Upper lobe of left lung (tissue), 6 donors: ENCODE measurements at places on chromosomes 1 and 21.

DNA sequence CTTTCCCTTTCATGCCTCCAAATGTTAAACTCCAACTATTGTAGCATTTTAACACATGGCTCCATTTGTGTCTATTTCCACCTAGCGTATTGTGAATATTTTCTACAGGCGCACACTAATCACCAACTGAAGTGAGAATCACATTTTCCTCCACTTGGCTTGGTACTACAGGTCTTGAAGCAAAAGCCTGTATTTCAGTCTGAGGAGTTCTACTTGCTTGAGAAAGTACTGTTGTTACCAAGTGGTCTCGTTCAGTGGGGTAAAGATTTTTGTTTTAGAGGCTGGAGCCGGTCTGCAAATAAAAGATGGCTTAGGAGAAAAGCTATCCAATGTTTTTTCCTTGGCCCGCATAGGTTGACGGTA lies 550 bp upstream of the PTBP2 start:
- peaks cover 10% of the 10 kb centered on the region for H3K4me1 ChIP-seq
- H3K4me3 ChIP-seq = peak overlapping the region; percentile 54
- no peak for DNase-seq
- peak overlapping the region; percentile 95 for H3K27ac ChIP-seq
- no peaks in the 10 kb centered on the region for H3K27me3 ChIP-seq

GRCh38 chr1:11907275-11908094 lies 18.7 kb downstream of the KIAA2013 start:
- H3K27me3 ChIP-seq = no peaks in the 10 kb centered on the region
- H3K4me1 ChIP-seq = no peaks in the 10 kb centered on the region
- no peak overlapping the region for H3K4me3 ChIP-seq
- peak overlapping the region; percentile 96 for H3K27ac ChIP-seq

DNA sequence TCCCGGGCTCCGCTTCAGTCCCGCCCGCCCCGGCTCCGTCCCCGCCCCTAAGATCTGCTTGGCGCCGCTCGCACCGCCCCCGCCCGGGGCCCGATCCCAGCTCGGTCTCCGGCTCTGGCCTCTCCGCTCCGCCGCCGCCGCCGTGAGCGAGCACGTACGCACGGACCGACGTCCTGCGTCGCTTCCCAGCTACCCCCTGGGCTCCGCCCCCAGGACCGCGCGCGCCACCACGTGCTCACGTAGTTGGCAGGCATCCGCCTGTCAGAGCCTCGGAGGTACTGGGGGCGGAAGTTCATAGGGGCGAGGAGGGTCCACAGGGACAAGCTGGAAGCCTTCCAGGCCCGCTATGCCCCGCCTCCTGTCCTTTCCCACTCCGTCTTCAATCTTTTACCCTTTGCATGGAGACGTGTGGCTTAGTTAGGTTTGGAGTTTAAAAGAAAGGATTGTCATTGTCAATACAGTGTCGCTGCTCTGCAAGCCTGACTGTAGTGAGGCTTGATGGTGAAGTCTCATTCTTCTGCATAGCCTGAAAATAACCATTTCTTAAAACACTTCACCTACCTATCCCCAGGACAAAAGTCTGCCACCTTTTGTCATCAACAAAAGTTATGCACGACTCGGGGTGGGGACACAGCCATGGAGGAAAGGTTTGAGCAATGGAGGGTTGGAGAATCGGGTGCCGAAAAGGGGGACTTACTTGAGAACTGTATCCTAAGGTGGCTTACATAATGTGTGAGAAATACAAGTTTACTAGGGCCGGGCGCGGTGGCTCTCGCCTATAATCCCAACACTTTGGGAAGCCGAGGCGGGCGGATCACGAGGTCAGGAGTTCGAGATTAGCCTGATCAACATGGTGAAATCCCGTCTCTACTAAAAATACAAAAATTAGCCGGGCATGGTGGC lies at the start of gene CLK2:
Gene CLK2, minus strand, starts transcription at position 162 of the 903 bp plus-strand sequence. CDS start 2,527 bp downstream, outside the sequence.
- peaks cover 16% of the 10 kb centered on the region for H3K36me3 ChIP-seq
- peak within 1 kb of the TSS; percentile 99 for H3K27ac ChIP-seq
- no peaks in the 10 kb centered on the region for H3K27me3 ChIP-seq
- H3K4me1 ChIP-seq = peaks cover 28% of the 10 kb centered on the region
- DNase-seq = peak; percentile 96

DNA sequence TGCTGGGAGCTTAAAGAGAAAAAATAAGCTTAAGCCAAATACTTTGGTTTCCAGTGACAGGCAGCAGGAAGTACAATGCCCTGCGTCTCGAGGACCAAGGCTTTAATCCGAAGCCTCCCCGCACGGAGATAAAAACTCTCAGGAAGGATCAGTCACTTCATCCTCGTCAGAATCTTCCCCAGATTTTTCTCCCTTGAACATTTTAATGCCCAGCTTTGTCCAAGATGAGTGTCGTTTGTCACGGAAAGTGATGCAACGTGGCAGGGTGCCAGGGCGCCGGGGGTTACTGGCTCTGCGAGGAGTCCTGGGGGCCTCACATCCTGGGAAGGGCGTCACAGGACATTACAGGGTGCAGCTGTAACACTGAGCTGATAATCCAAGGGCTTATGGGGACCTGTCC lies 25.2 kb upstream of the PCBP3 start:
- no peak overlapping the region for H3K4me3 ChIP-seq
- H3K27me3 ChIP-seq = no peaks in the 10 kb centered on the region
- no peak overlapping the region for H3K27ac ChIP-seq
- H3K4me1 ChIP-seq = peaks cover 8% of the 10 kb centered on the region
- DNase-seq = no peak

DNA sequence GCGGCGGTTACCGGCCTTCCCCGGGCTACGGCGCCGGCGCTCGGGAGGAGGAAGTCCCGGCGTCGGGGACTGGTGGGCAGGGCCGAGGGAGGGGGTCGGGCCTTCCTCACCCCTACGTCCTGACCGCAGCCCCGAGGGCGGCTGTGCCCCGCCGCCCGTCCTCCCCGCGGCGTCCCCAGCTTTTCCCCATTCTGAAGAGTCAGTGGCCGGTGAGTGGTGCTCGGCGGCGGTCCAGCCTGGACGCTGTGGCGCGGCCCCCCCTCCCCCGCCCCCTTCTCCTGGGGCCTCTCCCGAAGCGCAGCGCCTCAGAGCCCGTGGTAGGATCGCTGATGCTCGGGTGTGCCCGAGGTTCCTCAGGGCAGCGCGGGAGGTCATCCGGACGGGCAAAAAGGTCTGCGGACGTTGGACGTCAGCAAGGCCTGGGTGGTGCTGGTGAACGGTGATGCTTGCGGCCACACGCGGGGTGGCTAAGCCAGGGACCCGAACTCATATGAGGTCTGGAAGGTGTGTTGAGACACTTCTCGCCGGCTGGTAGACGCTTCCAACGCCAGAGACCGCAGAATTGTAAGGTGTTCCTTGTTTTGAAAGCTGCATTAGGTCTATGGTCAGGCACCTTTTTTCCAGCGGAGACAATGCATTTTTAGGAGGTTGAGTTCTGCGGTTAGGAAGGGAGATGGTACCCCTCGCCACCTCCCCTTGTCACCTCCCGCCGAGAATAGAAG lies 725 bp downstream of the SLC25A33 start:
- DNase-seq = no peak
- peak overlapping the region; percentile 95 for H3K27ac ChIP-seq
- peaks cover 8% of the 10 kb centered on the region for H3K4me1 ChIP-seq
- H3K27me3 ChIP-seq = no peaks in the 10 kb centered on the region

DNA sequence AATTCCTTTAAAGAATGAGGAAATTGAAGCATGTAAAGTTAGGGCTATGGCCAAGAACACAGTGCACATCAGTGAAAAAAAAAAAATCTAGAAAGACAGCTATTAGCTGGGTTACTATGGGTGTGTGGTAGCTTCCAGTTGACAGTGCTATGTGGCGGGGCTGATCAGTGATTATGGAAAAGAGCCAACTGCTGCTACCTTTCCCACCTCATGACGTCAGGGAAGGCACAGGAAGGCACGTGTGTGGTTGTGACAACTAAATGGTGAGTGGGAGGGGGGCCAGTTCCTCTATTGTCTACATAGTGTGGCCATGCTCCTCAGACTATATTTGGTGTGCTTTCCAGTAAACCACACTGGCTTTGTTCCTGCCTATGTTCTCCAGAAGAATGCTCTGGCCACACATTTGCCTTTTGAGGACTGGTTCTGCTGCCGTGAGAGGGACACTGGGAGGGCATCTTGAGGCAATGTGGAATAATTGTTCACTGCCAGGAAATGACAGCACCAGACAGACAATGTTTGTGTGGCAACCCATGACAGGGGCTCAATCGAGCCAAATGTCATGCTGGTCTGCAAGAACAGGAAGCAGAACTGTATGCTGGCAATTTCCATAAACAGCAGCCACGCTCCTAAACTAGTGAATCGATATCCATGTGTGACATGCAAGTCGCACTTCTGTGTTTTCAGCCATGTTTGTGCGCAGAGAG lies 3.0 kb upstream of the SDE2 start:
- DNase-seq = no peak
- no peaks in the 10 kb centered on the region for H3K36me3 ChIP-seq
- H3K27ac ChIP-seq = peak overlapping the region; percentile 86
- H3K4me3 ChIP-seq = no peak overlapping the region

- H3K27me3 ChIP-seq = no peaks in the 10 kb centered on the region
- H3K4me1 ChIP-seq = no peaks in the 10 kb centered on the region
- no peaks in the 10 kb centered on the region for H3K36me3 ChIP-seq
- no peak overlapping the region for H3K4me3 ChIP-seq
- H3K27ac ChIP-seq = no peak overlapping the region
- DNase-seq = no peak
These were observed 217.8 kb downstream of the NCAM2 start for GRCh38 chr21:21216047-21216446.

DNA sequence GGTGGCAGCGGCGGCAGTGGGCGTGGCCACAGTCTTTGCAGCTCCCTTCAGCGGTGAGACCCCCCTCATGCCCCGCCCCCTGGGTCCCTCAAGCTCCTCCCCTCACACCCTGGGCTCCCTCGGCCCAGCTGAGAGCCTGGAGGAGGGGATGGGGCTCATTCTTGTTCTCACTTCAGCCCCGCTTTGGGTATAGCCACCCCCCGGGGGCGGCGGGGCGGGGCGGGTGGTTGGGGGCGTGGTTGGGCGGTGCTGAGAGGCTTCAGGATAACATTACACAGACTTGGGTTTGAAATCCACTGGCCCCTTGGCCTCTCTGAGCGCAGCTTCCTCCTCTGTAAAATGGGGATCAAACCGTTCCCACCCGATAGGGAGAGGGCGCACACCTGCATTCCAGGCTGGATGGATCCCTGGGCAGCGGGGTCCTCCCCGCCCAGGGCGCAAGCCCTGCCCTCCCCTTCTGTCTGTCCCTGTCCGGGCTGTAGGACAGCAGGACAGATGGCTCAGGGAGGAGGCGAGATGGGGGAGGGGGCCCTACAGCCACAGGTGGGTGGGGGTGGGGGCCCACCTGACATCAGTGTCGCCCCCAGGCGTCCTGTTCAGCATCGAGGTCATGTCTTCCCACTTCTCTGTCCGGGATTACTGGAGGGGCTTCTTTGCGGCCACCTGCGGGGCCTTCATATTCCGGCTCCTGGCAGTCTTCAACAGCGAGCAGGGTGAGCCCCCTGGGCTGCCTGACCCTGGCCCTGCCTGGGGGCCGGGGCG lies 5.1 kb downstream of the CLCNKA start:
- no peaks in the 10 kb centered on the region for H3K27me3 ChIP-seq
- H3K36me3 ChIP-seq = no peaks in the 10 kb centered on the region
- DNase-seq = no peak

DNA sequence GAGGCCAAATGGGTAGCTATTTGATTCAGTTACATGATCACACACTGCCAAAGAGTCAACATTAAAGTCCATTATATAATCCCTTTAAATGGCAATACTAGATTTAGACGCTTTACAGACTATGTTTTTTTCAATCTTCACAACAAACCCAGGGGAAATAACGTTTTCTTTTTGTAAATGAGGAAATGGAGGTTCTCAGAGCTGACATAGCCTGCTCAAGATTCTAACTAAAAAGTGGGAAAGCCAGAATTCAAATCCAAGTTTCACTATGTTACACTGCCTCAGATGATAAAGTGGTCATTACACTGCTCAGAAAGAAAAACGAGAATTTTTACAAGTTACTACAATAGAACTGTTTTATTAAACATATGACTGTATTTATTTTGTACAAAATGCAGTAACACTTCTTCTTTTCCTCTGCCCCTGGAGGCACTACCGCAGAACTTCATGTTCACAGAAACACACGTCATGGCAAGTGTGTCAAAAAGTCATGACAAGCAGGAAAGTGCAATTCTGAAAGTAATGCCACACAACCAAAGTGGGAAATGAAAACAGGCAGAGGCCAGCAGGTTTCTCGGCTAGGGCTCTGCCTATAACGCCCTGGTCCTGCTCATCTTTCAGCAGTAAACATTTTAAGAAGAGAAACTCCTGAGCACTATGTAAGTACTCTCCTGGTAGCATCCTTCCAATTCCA lies 19.0 kb downstream of the THEMIS2 start:
- H3K4me1 ChIP-seq = peaks cover 13% of the 10 kb centered on the region
- H3K27ac ChIP-seq = peak overlapping the region; percentile 83
- H3K36me3 ChIP-seq = peaks cover 35% of the 10 kb centered on the region
- no peak for DNase-seq
- H3K27me3 ChIP-seq = no peaks in the 10 kb centered on the region
- no peak overlapping the region for H3K4me3 ChIP-seq

DNA sequence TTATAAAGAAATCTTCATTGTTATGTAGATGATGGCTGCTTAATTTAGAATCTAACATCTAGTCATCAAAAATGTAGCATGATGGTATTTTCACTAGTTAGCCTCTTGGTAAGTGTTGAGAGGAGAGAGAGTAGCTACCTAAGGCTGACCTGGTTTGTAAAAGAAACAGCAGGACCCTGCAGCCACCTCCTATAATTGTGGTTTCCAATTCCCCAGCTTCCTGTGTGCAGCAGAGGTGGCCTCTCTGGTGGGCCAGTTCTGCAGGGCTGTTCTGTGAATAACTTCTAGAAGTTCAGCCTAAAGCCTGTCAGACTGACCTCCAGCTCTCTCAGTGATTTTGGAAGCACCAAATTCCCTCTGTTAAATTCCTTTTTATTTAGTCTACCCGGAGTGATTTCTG lies 246.4 kb upstream of the LRRC7 start:
- no peaks in the 10 kb centered on the region for H3K27me3 ChIP-seq
- no peak overlapping the region for H3K4me3 ChIP-seq
- no peaks in the 10 kb centered on the region for H3K4me1 ChIP-seq
- no peak overlapping the region for H3K27ac ChIP-seq

DNA sequence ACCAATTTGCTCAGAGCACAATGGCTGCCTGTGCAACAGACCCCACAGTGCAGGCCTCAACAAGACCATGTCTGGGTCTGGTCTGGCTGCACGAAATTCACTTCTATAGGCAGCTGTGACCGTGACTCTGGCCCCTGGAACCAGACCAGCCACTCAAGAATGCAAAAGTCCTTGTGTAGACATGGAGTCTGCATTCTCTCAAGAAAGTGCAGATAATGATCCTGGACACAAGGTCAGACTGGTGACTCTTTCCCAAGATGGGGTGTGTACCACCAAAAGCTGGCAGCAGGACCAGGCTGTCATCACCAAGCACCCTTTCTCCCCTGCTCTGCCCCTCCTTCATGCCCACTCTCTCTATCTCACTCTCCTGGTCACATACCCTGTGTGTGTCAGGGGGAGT lies 7.1 kb upstream of the METTL25B start:
- no peak overlapping the region for H3K27ac ChIP-seq
- DNase-seq = no peak
- peaks cover 18% of the 10 kb centered on the region for H3K4me1 ChIP-seq

GRCh38 chr1:36088265-36088576 lies 471 bp upstream of the ADPRS start:
- DNase-seq = no peak
- H3K4me3 ChIP-seq = peak overlapping the region; percentile 98
- H3K27me3 ChIP-seq = peaks cover 6% of the 10 kb centered on the region
- H3K4me1 ChIP-seq = peaks cover 41% of the 10 kb centered on the region
- H3K27ac ChIP-seq = peak overlapping the region; percentile 85
- H3K36me3 ChIP-seq = peaks cover 5% of the 10 kb centered on the region
